T-helper 22 cell (primary cell): ENCODE measurements at places on chromosomes 5 and 9.

GRCh38 chr5:78830528-78831046 is 154.5 kb downstream of the ARSB start:
- DNase-seq: no peak

GRCh38 chr9:78009186-78009585 is 22.4 kb downstream of the GNAQ start:
- no peak for DNase-seq

DNA sequence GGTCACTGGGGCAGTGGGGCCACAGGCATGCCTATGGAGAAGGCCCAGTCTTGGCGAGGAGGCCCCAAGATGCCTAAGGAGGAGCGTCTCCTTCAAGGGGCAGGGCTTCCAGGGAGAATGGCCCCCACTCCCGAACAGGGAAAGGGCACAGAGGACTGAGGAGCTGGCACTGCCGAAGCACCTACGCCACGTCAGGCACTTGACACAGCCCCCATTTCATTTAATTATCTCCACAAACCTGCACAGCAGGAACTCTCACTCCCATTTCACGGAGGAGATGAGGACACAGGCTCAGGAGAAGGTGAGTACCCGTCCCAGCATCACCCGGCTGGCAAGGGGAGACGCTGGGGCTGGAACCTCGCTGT is 26.0 kb downstream of the EGR1 start:
- no peak for DNase-seq

GRCh38 chr5:72523960-72524582 is 16.9 kb upstream of the ZNF366 start:
- DNase-seq: no peak

DNA sequence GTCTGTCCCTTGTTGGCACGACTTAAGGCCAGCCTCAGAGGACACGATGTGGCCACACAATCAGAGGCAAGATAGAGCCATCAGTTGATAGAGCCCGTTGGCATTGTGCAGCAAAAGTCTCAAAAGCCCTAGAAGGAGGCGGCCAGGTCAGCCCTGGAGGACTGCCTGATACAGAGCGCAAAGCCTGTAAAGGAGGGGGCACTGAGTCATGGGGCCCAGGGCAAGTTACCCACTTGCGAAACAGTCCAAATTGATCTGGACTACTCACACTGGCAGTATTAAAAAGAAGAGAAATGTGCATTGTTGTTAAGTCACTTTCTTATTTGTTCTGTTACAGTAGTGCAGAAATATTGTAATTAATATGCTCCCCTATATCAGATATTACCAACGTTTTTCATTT is 51.5 kb downstream of the KLF9 start:
- DNase-seq: no peak

DNA sequence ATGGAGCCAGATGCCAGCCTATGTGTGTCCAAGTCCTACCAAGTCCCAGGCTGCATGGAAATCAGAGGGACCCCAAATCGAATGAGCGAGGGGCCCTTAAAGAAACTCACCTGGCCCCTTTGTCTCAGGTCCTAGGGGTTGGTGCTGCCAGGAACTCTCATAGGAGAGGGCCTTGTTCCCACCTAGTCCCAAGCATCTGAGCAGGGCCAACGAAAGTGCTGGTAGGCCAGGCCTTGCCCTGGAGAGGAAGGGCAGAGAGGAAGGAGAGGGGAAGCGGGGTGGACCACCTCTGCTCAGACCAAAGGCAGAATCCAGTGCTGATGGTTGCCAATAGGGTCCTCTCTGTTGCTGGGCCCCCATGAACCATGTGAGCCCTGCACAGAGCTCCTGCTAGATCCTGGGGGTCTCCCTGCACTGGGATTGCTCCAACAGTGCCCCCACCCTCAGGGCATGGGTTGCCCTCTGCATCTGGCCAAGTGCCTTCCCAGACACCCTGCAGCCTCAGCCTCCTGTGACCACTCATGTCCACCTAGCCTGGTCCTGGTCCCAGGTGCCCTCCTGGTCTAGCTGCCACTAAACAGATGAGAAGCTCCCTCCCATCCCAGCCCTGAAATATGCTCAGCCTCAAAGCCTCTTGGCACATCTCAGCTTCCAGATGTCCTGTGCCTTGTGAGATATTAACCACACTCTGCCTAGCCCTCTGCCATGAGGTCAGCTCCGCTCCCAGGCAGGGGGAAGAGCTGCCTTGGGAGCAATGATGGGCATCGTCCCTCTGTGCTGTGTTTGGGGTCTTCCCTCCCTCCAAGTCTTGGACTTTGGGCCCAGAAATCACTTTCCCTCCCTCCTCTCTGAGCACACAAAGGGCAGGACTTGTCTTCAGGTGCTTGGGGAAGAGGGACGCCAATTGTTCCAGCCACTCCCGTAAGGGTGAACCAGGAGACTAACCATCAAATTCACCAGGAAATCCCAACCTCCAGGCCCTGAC is 109.6 kb downstream of the ADAMTS2 start:
- no peak for DNase-seq

DNA sequence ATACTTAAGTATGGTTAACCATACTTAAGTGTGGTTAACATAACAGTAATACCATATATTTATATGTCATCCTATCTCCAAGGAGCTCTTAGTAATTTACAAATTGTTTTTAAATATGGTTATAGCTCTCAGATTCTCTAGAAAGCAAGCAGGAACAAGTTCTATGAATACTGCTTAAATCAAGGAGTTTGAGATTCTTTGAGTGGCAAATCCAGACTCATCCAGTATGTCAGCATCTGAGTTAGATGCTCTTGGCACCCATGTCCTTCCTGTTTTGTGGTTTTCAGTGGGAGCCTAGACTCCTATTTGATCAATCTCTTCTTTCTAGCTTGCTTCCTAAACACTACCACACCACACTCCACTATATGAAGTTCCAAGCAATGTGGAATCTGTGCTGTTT is 114.7 kb upstream of the GDNF start:
- no peak for DNase-seq

DNA sequence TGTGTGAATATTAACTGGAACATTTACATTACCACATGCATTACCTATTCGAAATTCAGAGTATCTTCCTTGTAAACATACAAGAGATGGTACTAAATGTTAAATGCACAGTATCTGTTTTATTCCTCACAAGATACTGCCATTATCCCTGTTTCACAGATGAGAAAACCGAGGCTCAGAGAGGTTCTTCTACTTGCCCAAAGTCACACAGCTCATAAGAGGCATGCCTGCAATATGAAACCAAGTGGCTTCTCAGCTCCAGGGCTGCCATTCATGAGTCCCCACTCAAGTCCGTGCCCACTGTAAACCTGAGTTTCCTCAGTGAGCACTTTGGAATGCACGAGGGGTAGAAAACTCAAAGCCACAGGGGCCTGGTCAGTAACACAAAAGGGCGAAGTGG is 55.0 kb upstream of the FABP6 start:
- DNase-seq: no peak

GRCh38 chr5:167570431-167570830 is 721.0 kb upstream of the WWC1 start:
- DNase-seq: no peak

- DNase-seq: no peak
Observed at GRCh38 chr9:115495052-115495635, 377.2 kb upstream of the TNC start.

DNA sequence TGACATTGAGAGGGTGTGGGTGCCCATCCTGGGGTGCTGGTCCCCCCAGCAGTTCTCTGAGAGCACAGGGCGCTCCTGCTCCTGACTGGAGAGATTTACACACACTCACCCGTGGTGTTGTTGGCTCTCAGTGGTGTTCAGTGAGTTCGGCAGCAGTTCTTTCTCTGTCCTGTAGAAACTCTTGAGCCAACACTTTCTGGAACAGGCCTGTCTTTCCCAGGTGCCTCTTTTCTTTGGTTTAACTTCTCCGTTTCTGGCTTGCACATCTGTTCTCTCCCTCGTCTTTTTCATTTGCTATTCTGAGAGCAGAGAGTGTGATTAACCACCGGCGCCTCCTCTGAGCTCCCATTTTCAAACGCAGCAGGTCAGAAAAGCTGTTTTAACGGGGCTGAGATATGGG is 284.5 kb downstream of the IRX2 start:
- no peak for DNase-seq

DNA sequence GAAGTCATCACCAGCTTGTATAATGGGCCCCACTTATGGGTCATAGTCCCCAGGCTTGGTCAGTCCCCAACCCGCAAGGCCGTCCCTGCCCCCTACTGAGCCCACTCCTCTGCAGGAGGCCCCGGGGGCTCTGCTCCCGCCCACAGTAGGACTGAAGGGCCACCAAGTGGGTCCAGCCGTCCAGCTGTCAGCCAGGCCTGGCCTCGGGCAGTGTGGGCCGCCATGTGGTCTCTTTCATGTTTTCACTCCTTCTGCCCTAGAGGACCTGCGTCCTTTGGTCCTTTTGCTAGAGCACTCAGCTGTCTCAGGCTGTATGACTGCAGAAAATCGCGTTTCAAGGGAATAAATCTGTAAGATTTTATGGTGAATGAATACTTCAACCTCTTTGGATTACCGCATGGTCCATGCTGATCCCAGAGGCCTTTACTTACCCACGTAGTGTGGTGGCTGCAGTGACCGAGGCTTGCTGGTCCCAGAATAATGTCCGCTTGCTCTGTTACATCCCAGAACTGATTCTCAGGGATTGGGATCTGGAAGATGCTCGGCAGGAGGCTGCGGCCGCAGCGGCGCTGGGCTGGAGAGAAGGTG is 105.7 kb upstream of the FAM120A start:
- DNase-seq: no peak

DNA sequence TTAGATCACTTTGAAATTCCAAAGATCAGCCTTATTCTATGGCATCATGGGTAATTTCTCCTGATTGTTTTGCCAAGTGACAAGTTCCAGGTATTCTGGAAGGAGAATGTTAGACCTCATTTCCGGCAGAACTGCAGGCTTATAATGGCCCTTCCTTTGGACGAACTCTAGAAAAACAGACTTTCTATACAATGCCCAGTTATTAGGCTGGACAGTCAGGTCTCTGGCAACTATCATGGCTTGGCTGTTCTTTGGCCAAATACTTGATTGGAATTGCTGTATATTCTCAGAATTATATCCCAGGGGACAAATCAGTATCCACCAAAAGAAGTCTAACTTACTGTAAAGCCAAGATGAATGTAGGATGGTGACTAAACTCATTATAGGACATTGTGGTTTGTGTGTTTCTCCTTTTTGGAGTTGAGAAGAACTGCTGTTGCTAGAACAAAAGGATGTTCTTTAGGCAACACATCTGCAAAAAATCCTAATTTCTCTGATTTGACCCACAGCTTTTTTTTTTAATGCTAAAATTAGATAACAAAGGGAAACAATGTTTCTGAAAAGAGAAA is 69.0 kb downstream of the ADAMTSL1 start:
- no peak for DNase-seq

DNA sequence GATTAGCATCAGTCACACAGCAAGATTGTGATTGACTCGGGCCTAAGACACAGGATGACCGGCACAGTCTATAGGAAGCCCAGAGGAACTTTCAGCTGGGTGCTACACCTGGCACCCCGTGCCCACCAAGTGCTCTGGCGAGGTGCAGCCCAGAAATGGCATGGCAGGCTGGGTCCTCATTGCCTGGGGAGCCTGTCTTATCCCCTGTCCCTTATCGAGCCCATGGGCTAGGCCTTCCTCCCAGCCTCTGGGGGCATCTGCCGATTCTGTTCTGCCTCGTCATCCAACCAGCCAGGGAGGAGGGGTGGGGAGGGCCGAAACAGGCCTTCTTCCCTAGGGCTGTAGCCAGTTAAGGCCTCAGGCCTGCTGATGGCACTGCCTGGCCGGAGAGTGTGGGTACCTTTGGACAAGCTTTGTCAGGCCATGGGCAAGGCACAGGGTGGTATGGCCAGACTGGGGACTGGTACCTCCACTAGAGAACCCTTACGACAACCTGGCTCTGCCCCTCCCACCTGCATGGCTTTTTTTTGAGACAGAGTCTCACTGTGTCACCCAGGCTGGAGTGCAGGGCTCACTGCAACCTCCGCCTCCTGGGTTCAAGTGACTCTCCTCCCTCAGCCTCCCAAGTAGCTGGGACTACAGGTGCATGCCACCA is 1.6 kb downstream of the GRK6 start:
- DNase-seq: no peak

GRCh38 chr5:174310706-174311105 is 265.2 kb downstream of the NSG2 start:
- DNase-seq: no peak

DNA sequence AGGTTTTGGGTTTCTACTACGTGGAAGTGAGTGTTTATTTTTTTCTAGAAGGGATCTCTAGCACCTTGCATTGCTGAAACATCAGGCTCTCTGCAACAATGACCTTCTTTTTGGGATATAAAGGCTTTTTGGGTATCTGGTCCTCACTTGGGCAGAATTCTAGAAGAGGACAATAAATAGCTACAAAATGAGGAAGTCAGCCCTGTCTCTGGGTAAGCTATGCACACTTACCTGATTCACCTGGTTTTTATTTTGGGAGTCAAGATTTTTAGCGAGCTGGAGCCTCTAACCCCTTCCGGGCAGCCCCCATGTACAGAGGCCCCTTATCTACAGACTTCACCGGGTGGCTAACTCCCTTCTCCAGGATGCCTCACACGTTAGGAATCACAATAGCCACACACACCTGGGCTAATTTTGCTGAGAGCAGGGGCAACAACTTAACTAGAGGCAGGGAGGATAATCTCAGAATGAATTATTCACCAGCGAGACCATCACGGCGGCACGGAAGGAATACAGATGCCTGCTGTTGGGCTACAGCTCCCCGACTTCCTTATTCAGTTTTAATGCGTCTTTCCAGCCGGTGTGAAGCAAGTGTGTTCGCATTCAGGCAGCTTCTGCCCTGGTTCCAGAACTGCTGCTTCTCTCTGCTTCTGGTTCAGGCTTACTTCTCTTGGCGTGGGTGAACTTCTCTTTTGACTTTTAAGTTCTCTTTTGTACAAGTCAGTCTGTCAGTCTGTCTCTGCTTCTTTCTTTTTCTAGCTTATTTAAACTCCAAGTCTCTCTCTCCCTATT is 341.0 kb upstream of the PANK3 start:
- no peak for DNase-seq

DNA sequence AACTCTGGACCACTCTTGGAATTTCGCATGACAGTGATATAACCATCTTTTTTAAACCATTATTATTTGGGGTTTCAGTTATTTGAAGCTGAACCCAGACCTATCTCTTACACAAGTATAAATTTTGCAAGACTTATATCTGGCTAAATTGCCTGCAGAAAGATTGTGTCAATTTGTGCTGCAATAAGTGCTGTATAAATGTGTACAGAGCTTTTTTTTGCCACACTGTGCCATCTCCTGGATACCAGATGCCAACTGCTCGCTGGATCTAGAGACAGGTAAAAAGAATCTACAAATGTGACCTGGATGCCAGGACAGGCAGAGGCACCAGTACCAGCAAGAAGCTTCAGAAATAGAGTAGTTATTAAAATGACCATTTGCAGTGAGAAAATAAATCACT is 25.9 kb upstream of the TTC39B start:
- no peak for DNase-seq

DNA sequence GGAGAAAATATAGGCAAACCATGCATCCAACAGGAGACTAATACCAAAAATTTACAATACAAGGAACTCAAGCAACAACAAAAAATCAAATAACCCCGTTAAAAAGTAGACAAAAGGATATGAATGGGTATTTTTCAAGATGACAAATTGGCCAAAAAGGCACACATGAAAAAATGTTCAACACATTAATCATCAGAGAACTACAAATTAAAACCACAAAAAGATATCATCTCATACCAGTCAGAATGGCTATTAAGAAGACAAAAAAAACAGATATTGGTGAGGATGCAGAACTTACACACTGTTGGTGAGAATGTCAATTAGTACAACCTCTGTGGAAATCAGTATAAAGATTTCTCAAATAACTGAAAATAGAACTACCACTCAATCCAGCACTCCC is 35.0 kb downstream of the TEX10 start:
- no peak for DNase-seq

GRCh38 chr5:82707741-82708140 is 369.5 kb downstream of the TMEM167A start:
- no peak for DNase-seq

- DNase-seq: no peak
Observed at GRCh38 chr5:1510631-1511030, 13.1 kb downstream of the LPCAT1 start.
